ENCODE measurements at places on chromosomes 4 and X.

DNA sequence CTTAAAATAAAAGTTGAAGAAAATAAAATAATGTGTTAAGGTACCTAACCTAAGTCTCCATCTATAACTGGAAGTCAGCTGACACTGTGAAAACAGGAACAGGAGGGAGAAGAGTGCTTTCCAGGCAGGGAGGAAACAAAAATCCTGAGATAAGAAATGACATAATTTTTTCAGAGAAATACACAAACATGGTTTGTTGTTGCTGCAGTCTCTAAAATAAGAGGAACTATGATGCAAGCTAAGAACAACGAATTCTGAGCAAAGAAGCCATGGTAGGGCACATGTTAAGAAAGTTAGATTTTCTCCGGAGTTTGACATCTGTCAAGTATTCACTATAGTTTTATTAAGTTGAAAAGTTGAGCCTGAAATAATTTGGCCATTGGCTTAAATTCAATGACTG, 26.9 kb downstream of the PAPSS1 start:
- DNase-seq: no peak

- DNase-seq: no peak
Observed at GRCh38 chr4:6257247-6258025, 12.2 kb upstream of the WFS1 start.

- no peak for DNase-seq
Observed at GRCh38 chrX:104854188-104854587, 288.2 kb downstream of the IL1RAPL2 start.

- peak; percentile 88 for DNase-seq
Observed at GRCh38 chr4:102760645-102761295, at the start of gene MANBA. Gene MANBA, minus strand, starts transcription at chr4:102760968. Its CDS starts 74 bp downstream, at chr4:102760894.

GRCh38 chr4:119300101-119300978, 21.6 kb downstream of the FABP2 start:
- DNase-seq: peak; percentile 91

All from stimulated activated CD4-positive, alpha-beta T cell treated with anti-CD3 and anti-CD28 coated beads, Interleukin-4, amount 100 ng/mL, for 48 hours (primary cell).